ENCODE measurements at places on chromosomes 3 and 15. TPM values are rescaled to one million over a fixed set of nuclear protein-coding genes. Genes with fewer than 3 reads are reported as not detected.

- no peaks in the 10 kb centered on the region for H3K27me3 ChIP-seq
- no peak overlapping the region for H3K4me3 ChIP-seq
- no peaks in the 10 kb centered on the region for H3K4me1 ChIP-seq
- H3K36me3 ChIP-seq: no peaks in the 10 kb centered on the region
- H3K27ac ChIP-seq: no peak overlapping the region
These were observed 400.9 kb downstream of the PLOD2 start for GRCh38 chr3:145760036-145760435.

The ZNF774 gene
- total RNA-seq: 2.0 TPM

GRCh38 chr3:42101048-42101447, 9.9 kb downstream of the TRAK1 start:
- no peak for DNase-seq
- H3K4me3 ChIP-seq: no peak overlapping the region
- H3K36me3 ChIP-seq: peaks cover 11% of the 10 kb centered on the region
- no peak overlapping the region for H3K27ac ChIP-seq
- no peaks in the 10 kb centered on the region for H3K27me3 ChIP-seq

The RARB gene
- not detected for total RNA-seq

The CYP8B1 gene
- total RNA-seq: not detected

- no peak overlapping the region for H3K27ac ChIP-seq
- H3K36me3 ChIP-seq: no peaks in the 10 kb centered on the region
- no peaks in the 10 kb centered on the region for H3K4me1 ChIP-seq
- no peak overlapping the region for H3K4me3 ChIP-seq
These were observed 151.3 kb downstream of the XXYLT1 start for GRCh38 chr3:195119461-195120266.

DNA sequence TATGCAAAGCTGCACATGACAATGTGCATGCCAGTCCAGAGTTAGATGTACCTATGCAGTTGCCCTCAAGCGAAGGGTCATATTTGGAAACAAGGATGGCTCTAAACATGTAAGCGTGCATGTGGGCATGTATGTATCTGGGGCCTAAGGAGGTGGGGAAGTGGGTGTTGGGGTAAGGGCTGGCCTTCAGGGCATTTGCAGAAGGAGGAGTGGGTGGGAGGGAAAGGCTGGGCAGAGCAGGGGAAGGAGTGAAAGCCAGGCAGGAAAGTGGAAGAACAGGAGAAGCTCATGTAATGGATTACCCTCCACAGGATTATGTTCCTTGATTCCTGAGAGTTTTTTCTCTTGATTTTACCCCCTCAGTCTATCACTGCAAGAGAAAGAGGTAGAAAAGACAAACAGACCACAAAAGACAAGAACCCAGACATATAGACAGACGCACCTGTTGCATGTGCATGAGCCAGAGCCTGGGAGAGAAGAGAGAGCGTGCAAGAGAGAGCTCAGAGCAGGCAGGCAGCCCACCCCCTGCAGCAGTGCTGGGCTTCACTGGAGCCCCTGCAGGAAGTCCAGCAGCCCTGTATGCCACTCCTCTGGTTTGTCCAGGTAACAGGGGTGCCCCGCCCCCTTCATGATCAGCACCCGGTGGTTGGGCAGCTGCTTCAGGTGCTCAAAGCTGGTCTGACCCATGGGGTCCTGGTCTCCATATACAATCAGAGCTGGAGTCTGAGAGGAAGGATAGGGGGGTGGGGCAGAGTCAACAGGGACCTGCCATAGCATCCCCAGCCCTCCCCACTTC, 1.8 kb upstream of the PCBP4 start:
- peak overlapping the region; percentile 34 for H3K27ac ChIP-seq
- H3K27me3 ChIP-seq: no peaks in the 10 kb centered on the region
- no peak for DNase-seq
- H3K36me3 ChIP-seq: peaks cover 12% of the 10 kb centered on the region
- peaks cover 22% of the 10 kb centered on the region for H3K4me1 ChIP-seq
- H3K4me3 ChIP-seq: peak overlapping the region; percentile 28

DNA sequence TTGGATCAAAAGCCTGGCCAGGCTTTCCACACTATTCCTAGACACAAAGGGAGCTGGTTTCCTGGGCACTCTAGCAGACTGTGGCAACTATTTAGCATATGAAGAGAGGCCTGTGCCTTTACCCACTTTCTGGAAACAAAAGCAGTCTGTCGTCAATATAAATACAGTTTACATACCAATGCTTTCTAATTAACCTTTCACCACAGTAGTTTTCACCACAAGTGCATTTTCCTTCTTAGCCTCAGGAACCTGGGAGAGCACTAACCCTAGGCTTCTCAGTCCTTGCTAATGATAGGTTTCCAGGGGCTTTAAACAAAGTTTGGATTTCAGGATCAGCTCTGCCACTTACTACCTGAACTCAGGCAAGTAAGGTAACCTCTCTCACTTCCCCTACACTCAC, 499.1 kb downstream of the MAGI1 start:
- no peaks in the 10 kb centered on the region for H3K27me3 ChIP-seq
- H3K4me1 ChIP-seq: no peaks in the 10 kb centered on the region
- no peaks in the 10 kb centered on the region for H3K36me3 ChIP-seq
- no peak overlapping the region for H3K4me3 ChIP-seq
- no peak for DNase-seq
- no peak overlapping the region for H3K27ac ChIP-seq

Measured in activated CD4-positive, alpha-beta T cell treated with anti-CD3 and anti-CD28 coated beads for 36 hours (primary cell).